ENCODE measurements at places on chromosomes 6 and 20.

DNA sequence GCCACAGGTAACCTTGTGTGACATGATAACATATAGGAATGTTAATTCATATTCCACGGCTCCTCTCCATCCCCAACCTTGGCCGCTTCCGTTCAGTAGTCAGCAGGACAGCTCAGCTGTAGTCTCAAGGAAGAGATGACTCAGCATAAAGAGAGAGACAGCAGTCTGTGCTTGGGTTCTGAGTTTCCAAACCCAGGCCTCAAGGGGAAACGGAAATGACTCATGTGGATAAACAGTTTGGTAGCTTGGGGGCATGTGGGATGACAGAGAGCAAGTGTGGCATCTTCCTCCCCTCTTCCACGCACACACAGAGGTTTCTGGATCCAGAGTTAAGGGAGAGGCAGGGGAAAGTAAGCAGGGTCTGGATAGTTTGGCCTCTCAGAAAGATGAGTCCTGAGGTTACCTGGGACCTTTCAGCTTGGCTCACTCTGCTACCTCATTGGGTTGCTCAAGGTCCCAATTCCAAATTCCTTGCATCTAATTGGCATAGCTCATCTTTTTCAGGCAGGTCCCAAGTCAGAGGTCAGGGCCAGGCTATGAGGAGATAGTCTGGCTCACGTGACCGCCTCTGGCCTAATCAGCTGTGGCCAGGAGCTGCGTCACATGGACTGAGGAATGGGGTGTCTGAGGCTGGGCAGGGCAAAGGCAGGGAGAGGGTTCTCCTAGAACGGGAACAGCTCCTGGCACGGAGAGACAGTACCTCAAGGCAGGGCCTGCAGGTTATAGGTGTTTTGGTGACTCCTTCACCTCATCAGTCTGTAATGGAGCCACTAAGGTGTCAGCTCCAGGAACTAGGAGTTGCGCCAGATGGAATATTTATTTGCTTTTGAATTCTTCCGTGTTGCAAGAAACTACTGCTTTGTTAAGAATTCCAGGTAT, 36.5 kb upstream of the MLN start:
- DNase-seq, result no peak

DNA sequence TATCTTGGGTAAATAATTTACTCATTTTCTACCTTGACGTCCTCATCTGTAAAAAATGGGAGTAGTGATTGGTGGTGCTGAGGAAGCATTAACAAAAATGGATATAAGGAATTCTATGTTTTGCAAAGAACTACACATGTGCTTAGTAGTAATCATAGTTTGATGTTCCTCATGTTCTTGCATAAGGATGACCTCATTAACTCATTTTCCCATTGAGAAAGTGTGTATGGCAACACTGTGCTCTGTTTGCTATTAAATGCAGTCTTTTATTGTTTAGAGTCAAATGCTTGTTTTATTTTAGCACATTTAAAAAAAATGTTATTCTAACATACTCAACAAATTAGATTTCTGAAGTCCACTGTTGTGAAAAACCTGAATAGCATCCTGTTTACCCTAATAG, 211.2 kb upstream of the RSPO3 start:
- no peak for DNase-seq

GRCh38 chr6:134954272-134955000, 4.5 kb upstream of the ALDH8A1 start:
- DNase-seq, result no peak

DNA sequence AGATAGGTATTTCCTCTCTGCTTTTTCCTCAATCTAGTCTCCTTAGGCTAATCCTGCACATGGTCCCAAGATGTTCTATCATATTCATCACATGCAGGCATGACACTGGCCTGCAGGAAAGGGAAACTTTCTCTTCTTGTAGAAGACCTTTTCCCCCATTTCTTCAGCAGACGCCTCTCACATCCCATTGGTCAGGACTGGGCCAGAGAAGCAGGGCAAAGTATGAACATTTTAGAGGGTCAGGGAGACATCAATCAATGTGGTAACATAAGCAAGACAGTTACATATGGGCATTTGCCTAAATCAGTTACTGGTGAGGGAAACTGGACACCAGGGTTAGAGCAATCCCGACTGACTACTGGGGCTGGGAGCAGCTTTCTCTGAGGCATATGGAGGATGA, 90.1 kb downstream of the CRYBG1 start:
- no peak for DNase-seq

GRCh38 chr20:6157345-6157744, 34.5 kb upstream of the FERMT1 start:
- DNase-seq, result no peak

GRCh38 chr6:69601132-69601531, 195.7 kb downstream of the LMBRD1 start:
- DNase-seq, result no peak

DNA sequence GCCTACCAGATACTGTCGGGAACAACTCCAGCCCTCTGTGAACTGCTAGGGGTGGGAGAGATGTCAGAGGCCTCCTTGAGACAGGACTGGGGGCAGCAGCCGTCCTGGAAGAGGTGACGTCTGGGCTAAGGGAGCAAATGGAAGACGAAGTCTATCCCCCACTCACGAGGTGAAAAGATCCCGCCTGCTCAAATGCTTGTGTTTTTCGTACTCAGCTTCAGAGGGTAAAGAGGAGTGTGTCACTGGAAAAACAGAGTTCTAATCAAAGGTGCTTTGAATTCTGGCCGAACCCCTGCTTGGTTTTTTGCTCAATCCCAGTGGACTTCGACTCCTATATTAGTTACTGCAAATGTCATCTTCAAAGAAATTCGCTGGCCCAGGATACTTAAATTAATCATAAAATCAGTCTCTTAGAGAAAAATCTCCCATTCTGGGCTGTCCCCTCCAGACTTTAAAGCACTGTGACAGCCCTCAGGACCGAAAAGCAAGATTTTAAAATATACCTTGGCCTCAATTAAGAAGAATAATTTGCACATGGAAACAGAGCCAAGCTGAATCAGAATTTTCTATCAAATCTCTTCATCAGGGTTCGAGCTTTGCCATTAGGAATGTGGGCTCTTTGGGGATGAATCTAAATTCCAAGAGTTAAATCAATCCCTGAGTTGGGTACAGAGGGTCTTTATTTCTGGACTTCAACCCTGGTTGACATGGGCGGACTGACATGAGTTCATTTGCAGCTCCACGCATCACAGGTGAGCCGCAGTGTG, 61.8 kb upstream of the AFDN start:
- no peak for DNase-seq

- no peak for DNase-seq
These were observed 196.5 kb upstream of the IRAK1BP1 start for GRCh38 chr6:78670802-78671201.

DNA sequence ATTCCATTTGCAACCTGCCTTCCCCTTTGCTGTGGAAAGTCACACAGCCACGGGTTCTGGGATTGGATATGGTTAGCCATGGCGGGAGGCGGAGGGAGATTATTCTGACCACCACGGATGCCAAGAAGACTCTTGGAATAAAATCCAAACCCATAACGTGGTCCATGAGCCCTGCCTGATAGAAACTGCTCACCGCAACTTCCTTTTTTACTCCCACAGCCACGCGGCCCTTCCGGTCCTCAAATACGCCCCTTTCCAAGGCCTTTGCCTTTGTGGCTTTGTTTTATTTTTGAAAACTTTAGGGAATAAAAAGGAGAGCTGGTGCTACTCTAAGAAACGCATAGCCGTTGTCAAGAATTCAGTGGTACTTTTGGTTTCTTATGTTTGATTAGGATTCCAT, 602.5 kb upstream of the CDH4 start:
- no peak for DNase-seq

DNA sequence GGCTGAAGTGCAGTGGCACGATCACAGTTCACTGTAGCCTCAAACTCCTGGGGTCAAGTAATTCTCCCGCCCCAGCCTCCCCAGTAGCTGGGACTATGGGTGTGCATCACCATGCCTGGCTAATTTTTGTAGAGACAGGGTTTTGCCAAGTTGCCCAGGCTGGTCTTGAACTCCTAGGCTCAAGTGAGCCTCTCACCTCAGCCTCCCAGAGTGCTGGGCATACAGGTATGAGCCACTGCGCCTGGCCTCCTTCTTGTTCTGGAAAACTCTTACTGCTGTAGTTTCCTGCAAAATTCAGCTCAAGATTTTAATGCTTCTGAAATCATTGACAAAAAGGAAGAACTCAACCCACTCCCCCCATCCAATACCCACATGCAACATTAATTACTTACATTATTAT, 21.9 kb upstream of the KCNG1 start:
- DNase-seq, result no peak

All from right forelimb (tissue), 1 donor.